Pons (tissue), 1 donor: ENCODE measurements at places on chromosomes 5 and 9.

- no peak for DNase-seq
These were observed 4.8 kb downstream of the OTP start for GRCh38 chr5:77633709-77634108.

DNA sequence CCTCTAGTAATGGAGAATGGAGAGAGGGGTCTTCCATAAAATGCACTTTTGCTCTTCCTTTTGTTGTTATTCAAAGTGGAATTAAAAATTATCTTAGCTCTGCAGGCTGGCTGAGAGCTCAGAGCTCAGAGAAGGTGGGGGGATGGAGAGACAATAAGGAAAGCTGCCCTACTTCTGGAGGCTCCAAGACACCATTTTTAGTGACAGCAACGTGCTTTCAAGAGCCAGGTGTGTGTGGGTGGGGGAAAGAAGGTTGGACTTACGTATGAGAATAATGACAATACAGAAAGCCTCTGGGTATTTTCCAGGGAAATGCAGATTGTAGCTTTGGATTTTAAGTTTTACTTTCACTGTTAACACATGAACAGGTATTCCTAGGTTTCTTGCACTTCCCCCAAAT is 173.9 kb downstream of the TRPM3 start:
- DNase-seq: no peak

DNA sequence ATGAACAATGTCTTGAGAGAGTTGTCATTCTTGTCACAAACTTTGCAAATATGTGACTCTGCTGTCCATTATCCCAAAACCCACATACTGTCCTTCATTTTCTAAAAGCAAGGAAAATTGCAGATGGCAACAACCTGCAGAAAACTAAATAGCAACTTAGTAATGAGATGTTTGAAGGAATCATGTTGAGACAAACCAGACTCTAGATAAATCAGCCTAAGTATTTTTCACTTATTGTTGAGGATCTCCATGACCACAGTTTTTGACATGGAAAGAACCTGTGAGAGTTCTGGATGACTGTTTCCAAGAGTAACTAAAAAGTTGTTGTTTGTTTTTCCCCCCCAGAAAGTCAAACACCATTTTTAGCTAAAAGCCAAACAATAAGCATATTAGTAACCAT is 535.2 kb upstream of the ZNF608 start:
- DNase-seq: no peak

DNA sequence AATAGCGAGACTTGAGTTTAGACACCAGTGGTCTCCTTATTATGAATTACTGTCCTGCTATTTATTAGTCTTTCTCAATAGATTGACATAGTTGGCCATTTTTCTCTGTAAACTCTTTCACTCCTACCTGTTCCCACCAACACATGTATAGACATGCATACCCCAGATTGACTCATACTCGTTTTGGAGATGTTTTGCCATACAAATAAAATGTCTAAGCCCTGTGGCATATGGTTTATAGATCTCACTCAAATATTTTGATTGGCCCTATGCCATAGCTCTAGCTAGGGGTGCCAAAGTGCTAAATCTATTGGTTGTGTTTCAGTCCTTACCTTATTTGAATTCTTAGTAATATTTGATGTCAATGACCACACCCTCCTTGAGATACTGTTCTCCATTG is 42.3 kb downstream of the CAMK4 start:
- DNase-seq: no peak

GRCh38 chr9:99820685-99821395 is 845 bp upstream of the NR4A3 start:
- peak; percentile 84 for DNase-seq

DNA sequence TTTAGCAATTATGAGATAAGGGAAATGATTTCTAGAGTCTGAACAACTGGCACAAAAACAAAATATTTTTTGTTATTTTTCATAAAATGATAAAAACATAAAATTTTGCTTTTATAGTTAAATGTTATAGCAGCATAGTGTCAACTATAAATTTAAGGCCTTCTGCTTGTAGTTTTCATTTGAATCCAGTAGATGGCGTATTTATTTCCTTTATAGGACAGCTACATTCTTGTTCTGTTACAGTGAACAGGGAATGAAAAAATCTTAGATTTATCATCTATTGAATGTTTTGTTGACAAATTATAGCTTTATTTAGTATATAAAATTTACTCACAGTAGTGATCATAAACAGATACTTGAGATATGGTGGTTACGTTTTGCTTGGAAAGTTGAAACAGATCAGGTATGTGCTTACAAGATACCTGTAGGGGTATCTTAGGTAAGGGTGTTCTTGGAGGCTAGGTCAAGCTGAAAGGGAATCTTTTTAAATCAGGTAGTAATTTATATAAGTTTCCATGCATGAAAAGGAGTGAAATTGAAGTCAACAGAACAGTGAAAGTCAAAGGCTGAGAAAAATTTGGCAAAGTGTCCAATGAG is 239.3 kb upstream of the GRIN3A start:
- peak; percentile 14 for DNase-seq

DNA sequence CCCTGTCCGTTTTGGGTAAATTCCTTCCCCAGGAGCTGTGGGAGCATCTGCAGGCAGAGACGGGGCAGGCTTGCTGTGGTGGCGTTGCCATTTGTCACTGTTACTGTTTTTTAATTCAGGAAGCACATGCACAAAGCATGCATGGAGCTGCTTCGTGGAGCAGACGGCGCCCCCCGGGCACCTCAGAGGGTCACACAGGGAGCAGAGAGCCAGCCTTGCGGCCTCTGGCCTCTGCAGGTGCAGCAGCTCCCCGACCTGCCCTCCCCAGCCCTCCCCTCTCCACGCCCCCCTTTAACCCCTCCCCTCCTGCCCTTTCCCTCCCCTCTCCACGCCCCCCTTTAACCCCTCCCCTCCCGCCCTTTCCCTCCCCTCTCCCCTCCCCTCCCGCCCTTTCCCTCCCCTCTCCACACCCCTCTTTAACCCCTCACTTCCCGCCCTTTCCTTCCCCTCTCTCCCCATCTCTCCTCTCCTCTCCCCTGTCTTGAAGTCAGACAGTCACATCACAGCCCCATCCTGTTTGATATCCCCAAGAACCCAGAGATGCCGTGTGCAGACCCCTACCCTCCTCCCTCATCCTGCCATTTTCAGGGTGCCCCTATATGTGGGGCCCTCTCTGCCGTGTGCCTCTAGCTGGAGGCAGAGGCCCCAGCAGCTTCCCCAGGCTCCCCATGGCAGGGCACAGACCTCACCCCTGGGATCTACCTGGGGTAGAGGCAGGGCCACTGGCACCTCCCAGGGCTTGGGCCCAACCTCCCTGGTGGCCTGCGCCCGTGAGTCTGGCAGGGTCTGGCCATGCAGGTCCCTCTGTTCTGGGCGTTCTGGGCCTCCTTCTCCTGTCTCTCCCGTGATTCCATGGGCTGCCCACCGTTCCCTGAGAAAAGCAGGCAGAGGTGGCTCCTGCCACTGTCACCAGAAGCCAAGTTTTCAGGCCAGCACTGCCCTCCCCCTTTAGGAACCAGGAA is 29.6 kb upstream of the UBAC1 start:
- DNase-seq: peak; percentile 29

DNA sequence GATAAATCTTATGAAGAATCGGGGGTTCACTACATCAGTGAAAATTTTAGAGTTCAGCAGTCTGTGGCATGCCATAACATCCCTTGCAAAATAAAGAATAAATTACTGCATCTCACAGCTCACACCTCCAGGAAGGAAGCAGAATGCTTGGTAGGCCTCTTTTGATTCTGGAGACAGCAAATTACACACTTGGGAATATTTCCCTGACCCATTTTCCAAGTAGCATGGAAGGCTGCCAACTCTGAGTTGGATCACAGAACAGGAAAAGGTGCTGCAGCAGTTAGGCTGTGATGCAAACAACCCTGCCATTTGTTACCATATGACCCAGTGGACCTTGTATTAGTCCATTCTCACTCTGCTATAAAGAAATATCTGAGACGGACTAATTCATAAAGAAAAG is 293.5 kb downstream of the ASTN2 start:
- peak; percentile 37 for DNase-seq

GRCh38 chr9:84140535-84141101 is 160.0 kb downstream of the RMI1 start:
- DNase-seq: peak; percentile 44

DNA sequence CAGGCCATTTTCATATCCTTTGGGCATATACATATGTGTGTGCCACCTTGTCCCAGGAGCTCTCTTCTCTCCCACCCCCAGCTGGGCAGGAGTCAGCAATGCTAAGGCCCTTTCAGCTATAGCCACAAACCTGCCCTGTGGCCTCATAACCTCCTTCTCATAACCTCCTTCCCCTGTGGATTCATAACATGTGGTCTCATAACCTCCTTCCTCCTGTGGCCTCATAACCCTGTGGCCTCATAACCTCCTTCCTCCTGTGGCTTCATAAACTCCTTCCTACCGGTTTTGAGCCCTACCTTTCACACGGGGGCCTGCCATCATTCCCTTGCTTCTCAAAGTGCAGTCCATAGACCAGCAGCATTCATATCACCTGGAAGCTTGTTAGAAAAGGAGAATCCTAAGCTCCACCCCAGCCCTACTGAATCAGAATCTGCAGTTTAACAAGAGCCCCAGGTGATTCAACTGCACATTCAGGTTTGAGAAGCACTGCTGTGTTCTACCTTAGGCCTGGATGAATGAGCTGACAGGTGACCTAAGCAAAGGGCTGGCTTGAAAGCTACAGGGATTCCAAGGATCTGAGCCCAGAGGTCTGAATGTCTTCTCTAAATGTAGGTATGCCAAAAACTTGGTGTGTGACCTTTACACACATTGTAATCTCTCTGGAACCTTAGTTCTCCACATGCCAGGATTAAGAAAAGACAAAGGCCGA is 41.9 kb upstream of the PLPP6 start:
- DNase-seq: no peak

DNA sequence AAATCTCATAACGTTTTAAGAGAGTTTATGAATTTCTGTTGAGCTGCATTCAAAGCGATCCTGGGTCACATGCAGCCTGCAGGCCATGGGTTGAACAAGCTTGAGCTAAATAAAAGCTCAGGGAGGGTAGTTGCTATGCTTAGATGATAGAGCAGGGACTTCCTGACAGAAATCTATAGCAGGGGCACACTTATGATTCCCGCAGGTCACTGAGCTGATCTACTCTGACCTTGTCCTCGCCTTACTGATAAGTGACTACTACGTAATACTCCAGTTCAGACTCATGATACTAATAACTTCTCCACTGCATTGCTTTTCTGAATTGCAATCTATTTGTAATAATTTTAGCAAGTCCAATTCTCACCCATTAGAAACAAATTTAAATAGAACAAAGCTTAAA is 90.9 kb downstream of the NFIB start:
- no peak for DNase-seq

GRCh38 chr9:119967867-119968535 is 598.8 kb upstream of the BRINP1 start:
- no peak for DNase-seq
